ENCODE measurements at places on chromosomes 7 and 10.

GRCh38 chr7:137521451-137521850, 177.9 kb upstream of the PTN start:
- DNase-seq = no peak

GRCh38 chr7:88009651-88010050, 75.6 kb downstream of the ADAM22 start:
- no peak for DNase-seq

- no peak for DNase-seq
Measured at GRCh38 chr7:111987115-111987826, 218.9 kb downstream of the DOCK4 start.

DNA sequence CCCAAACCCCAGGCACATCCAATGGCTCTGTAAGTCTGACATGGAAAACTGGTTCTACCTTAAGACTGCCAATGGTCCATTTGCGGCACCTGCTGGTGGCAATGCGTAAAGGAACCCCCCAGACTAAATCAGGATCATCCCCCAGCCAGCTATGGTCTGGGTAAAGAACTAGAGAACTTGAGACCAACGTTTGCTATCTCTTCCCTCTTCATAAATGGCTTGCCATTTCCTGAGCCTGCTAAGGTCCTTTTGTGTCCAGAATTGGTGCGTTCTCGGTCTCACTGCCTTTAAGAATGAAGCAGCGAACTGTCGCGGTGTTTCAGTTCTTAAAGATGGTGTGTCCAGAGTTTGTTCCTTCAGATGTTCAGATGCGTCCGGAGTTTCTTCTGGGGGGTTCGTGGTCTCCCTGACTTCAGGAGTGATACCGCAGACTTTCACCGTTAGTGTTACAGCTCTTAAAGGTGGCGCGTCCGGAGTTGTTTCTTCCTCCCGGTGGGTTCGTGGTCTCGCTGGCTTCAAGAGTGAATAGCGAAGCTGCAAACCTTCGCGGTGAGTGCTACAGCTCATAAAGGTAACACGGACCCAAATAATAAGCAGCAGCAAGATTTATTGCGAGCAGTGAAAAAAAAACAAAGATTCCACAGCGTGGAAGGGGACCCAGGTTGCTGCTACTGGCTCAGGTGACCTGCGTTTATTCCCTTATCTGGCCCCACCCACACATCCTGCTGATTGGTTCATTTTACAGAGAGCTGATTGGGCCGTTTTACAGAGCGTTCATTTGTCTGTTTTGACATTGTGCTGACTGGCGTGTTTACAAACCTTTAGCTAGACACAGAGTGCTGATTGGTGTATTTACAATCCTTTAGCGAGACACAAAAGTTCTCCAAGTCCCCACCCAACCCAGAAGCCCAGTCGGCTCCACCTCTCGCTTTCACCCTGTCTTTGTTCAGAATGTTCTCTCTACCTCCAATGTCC, 95.4 kb downstream of the ELMO1 start:
- peak; percentile 58 for DNase-seq

- no peak for DNase-seq
Measured at GRCh38 chr7:5429253-5429856, 5.7 kb upstream of the TNRC18 start.

GRCh38 chr7:48429117-48429516, 257.9 kb downstream of the ABCA13 start:
- DNase-seq = no peak

DNA sequence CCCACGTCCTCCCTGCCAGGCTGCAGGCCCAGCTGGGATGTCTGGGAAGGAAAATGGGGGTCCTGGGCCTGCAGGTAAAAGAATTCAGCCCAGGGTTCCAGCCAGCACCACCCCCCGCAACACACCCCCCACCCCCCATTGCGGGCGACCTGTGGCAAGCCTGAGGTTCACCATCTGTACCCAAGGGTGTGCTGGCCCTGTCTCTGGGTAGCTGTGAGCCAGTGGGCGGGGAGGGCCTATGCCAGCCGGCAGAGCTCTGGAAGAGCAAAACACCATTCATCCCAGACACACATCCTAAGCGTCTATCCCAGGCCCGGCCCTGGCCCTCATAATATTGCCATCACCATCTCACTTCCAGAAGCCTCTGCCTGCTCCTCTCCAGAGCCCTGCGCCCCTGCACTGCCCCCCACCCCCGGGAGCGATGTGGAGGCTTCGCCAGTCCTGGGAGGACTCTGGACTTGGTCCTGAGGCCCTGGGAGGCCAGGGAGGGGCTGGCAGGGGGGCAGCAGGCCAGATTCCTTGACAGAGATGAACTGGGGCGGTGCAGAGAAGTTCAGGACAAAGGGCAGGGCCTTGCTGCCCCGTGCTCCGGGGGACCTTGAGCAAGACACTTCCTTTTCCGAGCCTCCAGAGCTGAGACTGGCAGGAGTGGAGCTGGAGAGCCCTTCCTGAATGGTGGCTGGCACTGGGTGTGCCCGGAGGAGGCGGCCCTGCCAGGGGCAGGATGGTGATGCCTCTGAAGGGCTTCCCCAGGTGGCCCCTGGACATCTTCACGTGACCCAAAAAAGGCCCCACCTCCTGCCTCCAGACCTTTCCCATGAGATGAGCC, 8.7 kb upstream of the TTYH3 start:
- no peak for DNase-seq

Measured in activated CD4-positive, CD25-positive, alpha-beta regulatory T cell treated with anti-CD3 and anti-CD28 coated beads, Interleukin-2, amount 50 U/mL, for 72 hours (primary cell).